ENCODE measurements at places on chromosomes 7 and 10.

DNA sequence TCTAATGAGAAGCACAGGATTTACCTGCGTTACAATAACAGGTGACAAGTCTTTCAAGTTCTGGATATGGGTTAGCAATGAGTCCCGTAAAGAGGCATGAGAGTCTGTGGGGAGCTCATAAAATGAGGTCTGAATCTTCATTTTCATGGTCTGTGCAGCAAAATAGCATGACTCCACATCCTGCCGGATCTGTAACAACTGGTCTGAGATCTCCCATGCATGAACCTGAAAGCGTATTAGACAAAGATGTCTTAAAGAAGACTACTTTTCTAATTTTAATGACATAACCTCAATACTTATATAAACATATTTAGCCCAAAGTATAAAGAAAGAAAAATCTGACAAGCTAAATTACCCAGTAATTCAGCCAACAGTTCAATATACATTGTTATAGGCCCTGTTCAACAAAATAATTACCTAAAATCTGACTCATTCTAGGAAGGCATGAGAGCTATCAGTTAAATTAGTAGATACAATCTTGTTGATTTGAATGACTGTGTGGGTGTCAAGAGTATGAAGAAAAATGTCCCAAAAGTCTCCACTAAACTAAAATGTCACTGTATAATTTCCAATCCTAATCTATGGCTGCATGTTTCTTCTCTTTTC, 36.9 kb downstream of the TNPO3 start:
- no peak for DNase-seq

- DNase-seq: no peak
Observed at GRCh38 chr10:63584725-63585035, 63.5 kb downstream of the REEP3 start.

GRCh38 chr10:27446091-27446918, 57.8 kb upstream of the RAB18 start:
- no peak for DNase-seq

- no peak for DNase-seq
Observed at GRCh38 chr10:12709521-12709963, 292.0 kb downstream of the CCDC3 start.

- DNase-seq: no peak
Observed at GRCh38 chr7:22445140-22445743, 54.7 kb downstream of the STEAP1B start.

DNA sequence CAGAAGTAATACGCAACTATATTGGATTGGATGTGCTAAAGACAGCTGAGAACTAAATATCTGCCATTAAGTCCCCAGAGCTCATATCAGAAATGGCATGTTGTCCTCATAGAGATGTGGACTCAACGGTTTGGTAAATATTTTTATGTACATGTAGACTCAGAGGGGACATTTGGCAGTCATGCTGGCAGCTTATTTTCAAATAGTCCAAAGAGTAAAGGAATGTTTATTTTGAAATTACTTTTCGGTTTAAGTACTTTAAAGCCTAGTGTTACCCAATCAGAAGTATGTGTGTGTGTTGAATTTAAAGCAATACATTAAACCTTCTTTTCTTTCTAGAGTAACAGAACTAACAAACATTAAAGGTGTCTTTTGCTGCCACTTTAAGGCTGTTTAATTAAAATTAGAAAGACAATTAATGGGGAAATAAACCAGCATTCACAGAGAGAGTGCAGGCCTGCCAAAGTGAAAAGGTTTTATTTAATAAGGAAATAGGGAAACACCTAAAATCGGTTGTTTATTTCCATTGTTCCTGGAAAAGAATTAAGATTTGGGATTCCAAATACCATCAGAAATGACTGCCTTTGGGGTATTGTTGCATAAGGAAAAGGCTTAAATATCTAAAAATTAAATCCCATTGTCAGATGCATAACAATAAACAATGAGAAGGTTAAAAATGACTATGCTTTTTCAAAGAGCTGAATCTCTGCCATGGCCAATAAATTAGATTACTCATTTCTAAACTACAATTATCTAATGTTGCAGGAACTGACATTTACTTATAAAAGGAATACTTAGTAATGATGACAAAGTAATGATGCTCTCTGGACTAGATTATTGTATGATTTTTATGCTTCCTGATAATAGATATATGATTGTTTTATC, 113.4 kb upstream of the AHR start:
- DNase-seq: no peak

GRCh38 chr7:85829817-85830432, 643.1 kb upstream of the SEMA3D start:
- DNase-seq: no peak
